ENCODE measurements at places on chromosomes 11 and 22.

- DNase-seq, result peak; percentile 82
Measured at GRCh38 chr11:47415949-47416472, 7.6 kb downstream of the SLC39A13 start.

GRCh38 chr22:49972163-49973017 is 11.8 kb downstream of the PIM3 start:
- no peak for DNase-seq

GRCh38 chr11:94960488-94960887 is 12.9 kb downstream of the CWC15 start:
- no peak for DNase-seq

- DNase-seq, result no peak
Measured at GRCh38 chr11:74464746-74465145, 2.6 kb downstream of the KCNE3 start.

GRCh38 chr11:11366793-11367192 is 13.7 kb upstream of the CSNK2A3 start:
- DNase-seq, result no peak

DNA sequence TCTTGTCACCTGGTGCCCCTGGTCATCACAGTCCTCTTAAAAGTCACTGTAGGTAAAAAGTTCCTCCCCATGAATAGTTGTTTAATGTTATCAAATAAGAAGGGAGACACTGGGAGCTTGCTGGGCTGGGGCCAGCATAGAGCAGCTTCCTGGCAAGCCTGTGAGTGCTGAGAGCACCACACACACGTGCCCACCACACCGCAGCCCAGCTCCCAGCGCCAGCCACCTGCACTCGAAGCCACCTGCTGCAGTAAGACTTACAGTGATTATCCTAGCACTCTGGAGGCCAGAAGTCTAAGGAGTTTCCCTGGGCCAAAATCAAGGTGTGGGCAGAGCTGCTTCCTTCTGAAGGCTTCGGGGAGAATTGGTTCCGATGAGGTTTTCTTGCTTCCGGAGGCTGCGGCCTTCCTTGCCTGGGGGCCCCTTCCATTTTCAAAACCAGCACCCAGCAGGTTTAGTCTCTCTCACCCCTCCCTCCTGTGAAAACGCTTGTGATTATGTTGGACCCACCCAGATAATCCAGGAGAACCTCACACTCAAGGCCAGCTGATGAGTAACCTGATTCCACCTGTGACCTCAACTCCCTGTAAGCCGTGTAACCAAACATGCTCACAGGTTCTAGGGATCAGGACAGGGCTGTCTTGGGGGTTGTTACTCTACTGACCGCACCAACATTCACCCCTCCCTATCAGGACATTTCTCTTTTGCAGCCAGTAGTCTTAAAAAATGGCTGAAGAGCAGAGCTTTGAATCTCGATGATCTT is 687.2 kb downstream of the TBC1D22A start:
- no peak for DNase-seq

- DNase-seq, result no peak
Measured at GRCh38 chr11:44596525-44597276, 31.2 kb downstream of the CD82 start.

GRCh38 chr11:1631066-1631568 is 1.5 kb downstream of the KRTAP5-5 start:
- DNase-seq, result no peak

GRCh38 chr11:81874635-81875034 is 859.0 kb downstream of the FAM181B start:
- DNase-seq, result no peak

DNA sequence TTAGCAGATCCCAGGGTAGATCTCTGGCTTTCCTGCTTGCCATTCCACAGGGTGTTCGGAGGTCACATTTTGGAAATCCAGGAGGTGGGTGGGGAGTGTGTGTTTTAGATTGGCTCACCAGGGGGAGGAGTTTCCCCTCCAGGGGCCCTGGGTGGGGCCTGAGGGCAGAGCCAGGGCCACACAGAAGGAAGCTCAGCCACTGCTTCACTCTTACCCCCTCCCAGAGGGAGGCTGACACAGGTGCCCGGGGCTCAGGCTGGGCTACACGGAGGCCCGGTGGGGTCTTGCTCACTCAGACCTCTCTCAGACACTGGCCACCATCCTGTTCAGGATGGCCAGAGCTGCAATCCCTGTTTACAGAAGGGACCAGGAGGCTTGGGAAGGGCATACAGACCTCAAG is 2.5 kb downstream of the WNT7B start:
- DNase-seq, result no peak

GRCh38 chr22:42608823-42609361 is 5.8 kb downstream of the POLDIP3 start:
- DNase-seq, result no peak

GRCh38 chr22:25746012-25746373 is 4.0 kb downstream of the MYO18B start:
- DNase-seq, result no peak

- no peak for DNase-seq
Measured at GRCh38 chr11:131303611-131304119, 66.8 kb upstream of the NTM start.

DNA sequence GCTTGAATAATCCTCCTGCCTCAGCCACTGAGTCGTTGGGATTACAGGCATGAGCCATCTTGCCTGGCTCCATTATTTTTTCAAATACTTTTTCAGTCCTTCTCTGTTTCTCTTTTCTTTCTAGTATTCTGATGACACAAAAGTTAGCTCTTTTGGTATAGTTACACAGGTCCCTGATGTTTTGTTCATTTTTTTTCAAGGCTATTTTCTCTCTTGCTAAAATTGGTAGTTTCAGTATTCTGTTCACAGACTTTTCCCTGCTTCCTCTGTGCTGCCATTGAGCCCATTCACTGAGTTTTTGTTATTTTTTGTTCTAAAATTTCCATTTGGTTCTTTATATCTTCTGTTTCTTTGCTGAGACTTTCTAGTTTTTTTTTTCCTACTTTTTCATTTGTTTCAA is 166.5 kb downstream of the UVRAG start:
- DNase-seq, result no peak

DNA sequence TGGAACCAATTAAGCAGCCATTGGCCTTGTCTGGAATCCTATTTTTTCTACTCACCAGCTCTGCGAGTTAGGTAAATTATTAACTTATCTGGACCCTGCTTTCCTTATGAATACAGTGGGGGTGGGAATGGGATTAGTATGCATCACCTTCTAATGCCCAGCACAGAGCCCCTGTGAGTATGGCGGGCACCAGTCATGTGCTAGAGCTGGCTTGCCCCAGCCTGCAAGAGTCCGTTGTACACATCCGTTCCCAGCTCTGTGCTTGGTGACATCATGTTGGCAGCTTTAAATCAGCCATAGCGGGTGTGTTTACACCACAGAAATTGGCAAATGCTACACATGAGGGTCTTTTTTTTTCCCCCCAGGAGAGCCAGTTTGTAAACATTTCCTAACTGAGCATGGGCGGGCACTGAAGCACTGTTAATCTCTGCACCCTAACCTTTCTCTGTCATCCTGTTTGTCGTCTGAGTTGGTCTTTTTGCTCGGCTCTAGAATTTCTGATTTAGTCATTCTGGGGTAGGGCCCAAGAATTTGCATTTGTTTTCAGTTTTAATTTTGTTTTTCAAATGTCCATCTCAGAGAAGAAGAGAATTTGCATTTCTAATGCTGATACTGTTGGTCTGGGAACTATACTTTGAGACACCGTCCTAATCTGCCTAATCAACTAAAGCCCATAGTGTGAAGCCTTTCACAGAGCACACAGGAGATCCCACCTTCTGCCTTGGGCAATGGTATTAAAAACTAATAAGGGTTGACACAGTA is 130.3 kb upstream of the TBCEL start:
- no peak for DNase-seq

DNA sequence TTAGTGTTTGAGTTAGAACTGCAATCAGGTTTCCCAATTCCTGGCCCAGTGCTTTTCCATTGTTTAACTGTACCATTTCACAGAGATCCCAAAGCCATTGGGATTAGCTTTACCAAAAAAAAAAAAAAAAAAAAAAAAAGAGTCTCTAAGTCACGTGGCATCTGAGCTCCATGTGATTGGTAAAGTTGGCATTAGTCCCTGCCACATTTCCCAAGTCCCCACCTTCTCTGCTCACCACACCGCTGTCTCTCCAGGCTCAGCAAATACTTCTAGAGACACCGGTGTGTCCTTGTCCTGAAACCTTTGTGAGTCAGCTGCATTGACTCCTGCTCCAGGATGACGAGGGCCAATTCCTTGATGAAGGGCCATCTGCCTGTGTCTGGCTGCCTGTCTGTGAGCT is 305.3 kb downstream of the KIRREL3 start:
- DNase-seq, result no peak

- DNase-seq, result no peak
Measured at GRCh38 chr11:1323774-1324173, 14.3 kb upstream of the TOLLIP start.

DNA sequence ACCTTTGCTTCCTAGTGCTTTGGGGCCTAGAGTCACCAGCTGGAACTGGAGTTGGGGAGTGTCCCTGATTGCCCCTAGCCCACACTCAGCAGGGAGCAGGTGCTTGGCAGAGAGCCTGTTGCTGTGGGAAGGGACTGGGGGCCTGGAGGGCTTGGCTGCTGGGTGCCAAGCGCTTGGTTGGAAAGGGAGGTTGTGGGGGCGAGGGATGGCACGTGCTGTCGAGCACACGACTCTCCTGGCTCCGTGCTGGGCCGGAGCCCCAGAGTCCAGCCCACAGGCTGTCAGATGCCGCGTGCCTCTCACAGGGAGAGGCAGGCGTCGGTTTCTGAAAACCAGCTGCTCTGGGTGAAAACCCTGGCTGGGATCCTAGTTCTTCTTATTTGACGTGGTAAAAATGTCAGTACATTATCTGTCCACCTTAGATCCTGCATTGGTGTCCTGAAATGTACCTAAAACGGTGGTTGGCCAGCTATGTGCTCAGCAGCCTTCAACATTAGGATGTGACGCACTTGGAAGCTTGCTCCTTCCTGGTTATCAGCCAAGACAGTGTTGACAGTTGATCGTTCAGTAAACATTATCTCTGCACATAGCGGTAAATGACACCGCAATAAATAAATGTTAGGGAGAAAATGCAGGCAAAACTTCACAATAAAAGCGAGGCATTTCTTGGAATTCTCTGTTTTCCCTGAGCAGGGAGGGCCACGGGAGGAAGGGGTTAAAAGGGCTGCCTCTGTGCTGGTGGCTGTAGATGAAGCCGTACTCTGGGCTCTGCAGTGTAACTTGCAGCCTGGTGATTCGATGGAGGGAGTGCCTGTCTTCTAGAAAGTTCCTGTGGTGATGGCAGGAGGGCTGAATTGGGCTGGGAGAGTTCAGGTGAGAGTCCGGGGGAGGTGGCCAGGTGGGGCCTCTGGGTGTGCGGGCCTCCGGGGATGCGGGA is 29.2 kb downstream of the GRAMD4 start:
- DNase-seq, result no peak

GRCh38 chr11:24391167-24391566 is 105.7 kb upstream of the LUZP2 start:
- DNase-seq, result no peak

DNA sequence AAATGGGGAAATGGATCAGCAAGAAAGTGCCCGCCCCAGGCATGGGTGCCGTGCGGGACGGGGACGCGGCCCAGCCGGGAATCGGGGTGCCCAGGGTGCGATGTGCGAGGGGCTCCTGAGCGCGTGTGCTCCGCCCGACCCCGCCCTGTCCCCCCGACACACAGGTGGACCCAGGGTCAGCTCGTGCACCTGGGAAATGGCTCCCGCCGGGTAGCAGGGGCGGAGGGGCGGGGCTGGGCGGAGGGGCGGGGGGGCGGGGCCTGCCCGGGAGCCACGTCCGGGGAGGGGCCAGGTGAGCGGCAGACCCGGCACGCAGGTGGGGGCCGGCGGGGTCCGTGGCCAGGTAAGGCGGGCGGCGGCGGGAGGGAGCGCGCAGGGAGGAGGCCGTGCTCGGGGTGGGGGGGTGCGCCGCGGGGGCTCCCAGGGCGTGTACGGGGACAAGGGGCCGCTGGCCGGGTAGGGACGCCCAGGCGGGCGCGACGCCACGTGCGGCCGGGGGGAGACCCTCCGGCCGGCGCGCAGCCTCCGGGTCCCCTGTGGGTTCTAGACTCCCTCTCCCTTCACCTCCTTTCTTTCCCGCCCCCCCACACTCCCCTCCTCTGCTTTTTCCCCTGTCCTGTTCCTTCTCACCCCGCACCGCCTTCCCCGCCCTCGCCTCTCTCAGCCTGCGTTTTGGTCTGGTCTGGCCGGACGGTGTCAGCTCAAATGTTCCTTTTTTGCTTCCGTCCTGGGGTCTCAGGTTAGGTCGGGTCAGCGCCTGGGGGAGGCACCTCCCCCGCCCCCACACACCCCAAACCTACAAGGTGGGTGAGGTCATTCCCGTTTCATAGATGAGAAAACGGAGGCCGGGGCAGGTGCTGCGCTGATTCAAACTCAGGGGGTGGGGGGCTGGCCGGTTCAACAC is at the start of gene ARHGAP8:
TSS of gene ARHGAP8 (plus strand) at position 291 of the 904 bp plus-strand sequence. CDS start 33,953 bp downstream, outside the sequence.
- no peak for DNase-seq

GRCh38 chr11:83008581-83008923 is 63.1 kb downstream of the RAB30 start:
- DNase-seq, result peak; percentile 52
